Urinary bladder (tissue), 4 donors: ENCODE measurements at places on chromosomes 11 and 22.
A peak's percentile ranks its signal among the peaks of the same experiment; 100 is the strongest.

DNA sequence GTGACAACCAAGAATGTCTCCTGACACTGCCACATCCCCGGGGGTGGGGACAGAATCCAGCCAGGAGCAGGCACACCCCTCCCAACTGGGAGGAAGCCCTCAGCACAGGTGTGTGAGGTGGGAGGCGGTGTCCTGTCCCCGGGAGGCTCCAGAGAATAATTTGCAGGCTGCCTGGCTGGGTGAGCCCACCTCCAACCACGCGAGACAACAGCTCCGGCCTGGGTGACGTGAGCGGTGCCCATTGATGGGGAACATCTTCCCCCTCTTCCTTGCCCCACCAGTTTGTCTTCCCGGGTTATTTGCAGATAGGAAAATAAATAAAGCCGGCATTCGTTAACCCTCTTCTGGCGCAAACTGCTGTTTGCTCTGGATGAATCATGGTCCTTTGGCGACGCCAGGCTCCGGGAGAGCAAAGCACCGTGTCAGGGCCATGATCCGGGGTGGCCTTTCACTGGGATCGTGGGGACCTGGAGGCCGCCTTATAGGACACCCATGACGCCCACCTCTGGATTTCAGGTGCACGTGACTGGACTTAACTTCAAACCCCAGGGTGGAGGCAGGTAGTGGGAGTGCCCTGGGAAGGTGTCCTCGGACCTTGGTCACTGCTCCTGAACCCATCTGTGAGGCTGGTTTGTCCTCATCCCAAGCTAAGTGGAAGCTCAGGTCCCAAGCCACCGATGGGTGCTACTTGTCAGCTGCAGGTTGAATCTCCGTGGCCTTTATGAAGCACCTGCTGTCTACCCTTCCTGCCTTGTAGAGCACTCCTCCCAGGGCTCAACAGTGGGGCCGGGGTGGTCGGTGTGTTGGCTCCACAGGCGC lies 13.9 kb downstream of the CCND1 start:
- DNase-seq: peak; percentile 48

DNA sequence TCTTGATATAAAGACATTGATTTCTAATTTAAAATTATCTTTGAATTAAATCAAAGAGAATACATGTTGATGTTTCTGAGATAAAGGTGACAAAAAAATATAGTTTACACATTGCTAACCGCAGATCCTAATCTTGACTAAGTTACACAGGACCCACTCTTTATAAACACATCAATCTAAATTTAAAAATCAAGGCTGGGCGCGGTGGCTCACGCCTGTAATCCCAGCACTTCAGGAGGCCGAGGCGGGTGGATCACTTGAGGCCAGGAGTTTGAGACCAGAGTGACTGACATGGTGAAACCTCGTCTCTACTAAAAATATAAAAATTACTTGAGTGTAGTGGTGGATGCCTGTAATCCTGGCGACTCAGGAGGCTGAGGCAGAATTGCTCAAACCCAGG lies 1.9 kb downstream of the ARFGAP3 start:
- DNase-seq: no peak

DNA sequence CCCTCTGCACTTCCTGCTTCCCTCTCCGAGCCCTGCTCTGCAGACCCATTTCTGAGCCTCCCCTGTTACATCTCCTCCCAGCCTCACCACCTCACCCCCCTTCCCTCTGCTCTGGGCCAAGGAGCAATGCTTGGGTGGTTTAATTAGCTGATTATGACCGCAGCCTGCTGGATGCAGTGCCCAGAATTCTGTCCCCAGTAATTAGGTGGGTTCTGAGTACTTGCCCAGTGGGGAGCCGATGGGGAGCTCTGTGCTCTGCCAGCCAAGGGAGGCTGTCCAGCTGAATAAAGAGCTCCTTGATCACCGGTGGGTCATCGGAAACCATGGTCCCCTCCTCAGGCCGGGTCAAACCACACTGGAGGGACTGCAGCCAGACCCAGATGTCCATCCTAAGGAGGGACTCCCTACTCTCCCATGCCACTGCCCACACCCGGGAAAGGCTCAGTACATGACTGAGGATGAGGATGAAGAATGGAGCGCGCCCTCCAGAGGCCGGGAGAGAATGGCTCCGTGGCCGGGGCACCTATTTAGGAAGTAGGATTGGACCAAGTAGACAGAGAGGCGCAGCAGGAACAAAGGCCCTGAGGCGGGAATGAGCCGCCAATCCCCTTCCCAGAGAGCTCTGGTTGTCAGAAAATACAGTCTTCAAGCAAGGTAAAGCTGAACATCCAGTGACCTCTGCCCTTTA lies 9.1 kb downstream of the ARRB1 start:
- DNase-seq: no peak

DNA sequence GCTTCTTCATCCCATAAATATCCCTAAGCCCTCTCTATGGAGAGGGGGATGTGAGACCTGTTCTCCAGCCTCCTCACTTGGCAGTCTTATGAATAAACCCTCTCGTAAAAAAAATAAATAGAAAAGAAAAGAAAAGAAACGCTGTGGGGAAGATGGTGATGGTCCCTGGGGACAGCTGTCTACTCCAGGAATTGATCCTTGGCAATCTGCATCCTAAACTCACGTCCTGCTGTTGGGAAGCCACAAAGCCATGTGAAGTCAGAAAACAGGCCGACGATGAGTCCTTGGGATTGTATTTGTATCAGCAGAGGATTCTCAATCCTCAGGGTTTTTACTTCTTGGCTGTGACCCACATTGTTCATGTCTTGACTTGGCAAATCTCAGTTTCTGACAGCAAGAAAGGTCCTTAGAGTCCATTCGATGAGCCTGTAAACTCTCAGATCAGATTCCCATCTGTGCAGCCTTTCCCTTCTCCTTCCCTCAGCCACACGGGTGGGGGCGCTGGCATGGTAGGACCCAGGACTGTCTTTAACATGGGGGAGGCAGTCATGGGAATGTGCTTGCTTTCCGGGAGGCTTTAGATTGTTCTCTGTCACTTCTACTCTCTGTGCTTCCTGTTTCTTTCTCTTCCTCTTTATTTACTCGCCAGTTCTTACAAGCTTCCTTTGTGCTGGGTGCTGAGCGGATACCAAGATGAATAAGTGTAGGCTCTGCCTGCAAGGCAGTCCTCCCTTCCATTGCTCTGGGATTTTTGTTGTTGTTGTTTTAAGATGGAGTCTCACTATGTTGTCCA lies 24.9 kb downstream of the TCP11L1 start:
- no peak for DNase-seq

- DNase-seq: peak; percentile 69
These were observed 79.6 kb downstream of the ME3 start for GRCh38 chr11:86592659-86593451.

DNA sequence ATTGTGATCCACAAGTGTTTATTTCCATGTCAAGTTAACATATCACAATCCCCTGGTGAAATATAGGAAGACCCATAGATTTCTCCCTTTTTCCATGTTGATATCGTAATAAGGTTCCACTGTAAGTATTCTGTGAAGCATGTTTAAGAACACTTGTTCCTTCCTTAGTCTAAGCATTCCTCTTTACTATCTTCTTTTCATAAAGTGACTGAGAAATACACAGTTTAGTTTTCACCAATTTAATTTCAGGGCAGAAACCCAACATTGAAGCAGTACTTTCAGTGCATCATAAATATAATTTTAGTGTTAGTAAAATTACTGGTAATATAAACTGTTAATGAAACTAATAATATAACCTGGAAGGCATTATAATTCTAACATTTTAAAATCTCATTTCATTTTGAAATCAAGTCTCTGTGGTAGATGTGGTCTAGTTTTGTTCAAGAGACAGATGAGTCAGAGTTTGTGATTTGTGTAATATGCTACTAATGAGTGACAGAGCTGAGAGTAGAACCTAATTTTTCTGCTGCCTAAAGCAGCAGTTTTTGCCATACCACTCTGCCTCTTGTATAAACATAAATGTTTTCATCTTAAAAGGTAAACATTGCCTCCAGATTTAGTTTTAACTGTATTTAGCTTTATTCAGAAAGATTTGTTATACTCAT lies 79.4 kb downstream of the ATM start:
- DNase-seq: no peak
